ENCODE measurements at places on chromosomes 2 and 18.

GRCh38 chr2:10256515-10257031, 46.1 kb upstream of the HPCAL1 start:
- DNase-seq: no peak

GRCh38 chr2:3986063-3986462, 282.7 kb downstream of the DCDC2C start:
- DNase-seq: no peak

DNA sequence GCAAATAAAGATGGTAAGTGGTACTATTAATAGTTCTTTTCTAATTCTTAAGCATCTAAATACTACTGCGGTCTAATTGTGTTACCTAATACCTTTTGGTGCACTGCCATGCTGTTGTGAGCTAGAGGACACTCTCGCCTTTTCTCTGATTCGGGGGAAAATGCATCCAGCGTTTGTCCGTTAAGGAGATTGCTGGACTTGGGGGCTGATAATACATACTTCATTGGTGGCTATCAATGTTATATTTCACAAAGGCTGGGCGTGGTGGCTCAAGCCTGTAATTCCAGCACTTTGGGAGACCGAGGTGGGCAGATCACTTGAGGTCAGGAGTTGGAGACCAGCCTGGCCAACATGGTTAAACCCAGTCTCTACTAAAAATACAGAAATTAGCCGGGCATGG, 141.7 kb upstream of the TWIST2 start:
- DNase-seq: no peak

GRCh38 chr2:75528221-75528977, 32.3 kb downstream of the EVA1A start:
- DNase-seq: peak; percentile 91

- no peak for DNase-seq
These were observed 153.8 kb upstream of the HNRNPA3 start for GRCh38 chr2:177058747-177059146.

GRCh38 chr2:146982393-146982846, 862.4 kb upstream of the ACVR2A start:
- DNase-seq: no peak

GRCh38 chr2:171181064-171182049, 20.7 kb upstream of the TLK1 start:
- DNase-seq: peak; percentile 32

Data from ELF-1 (cell line).